Stimulated activated CD8-positive, alpha-beta memory T cell treated with anti-CD3 and anti-CD28 coated beads, Interleukin-7, amount 100 ng/mL, for 4 hours (primary cell): ENCODE measurements at places on chromosomes 1 and 21.

DNA sequence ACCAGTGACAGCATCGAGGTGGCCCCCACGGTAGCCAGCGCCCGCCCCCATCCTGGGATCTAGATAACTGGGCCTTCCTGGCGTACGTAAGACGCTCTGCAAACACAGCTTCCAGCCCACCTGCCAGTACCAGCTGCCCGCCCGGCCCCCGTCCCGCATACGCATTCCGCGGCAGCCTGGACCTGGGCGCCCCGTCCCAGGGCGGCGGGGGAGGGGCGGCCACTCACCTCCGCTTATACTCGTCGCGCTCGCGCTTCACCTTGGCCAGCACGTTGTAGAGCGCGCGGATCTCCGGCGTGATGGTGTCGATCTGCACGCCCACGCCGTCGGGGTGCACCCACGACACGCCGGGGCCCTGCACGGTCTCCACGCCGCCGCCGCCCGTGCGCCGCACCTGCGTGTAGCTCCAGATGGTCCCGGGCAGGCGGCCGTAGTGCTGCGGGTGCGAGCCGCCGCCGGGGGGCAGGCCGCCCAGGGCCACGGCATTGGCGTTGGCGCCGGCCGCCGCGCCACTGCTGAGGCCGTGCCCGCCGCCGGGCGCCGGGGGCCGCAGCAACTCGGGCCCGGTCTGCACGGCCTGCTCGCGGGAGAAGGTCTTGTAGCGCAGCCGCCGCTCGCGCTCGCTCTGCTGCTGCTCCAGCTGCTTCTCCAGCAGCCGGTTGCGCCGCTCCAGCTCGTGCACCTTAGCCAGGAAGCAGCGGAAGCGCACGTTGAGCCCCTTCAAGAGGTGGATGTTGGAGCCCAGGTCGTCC, 859 bp downstream of the IFFO2 start:
- peak; percentile 41 for DNase-seq

DNA sequence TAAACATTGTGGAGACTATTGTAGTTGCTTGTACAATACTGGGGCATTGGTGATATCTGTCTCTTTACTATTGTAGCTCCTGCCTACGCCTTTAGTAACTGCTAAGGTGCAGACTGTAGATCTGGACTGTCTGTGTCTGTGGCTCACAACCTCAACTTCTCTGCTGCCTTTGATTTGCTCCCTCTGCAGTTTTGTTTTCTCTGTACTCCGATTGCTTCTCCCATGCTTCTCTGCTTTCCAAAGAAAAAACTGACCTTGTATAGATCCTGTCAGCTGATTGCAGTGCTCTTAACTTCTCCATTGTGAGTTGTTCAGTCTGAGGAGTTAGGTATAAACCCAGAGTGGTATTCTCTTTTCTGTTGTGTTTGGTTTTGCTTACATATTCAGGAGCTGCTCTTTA, 15.3 kb downstream of the MAGI3 start:
- no peak for DNase-seq

- DNase-seq = peak; percentile 61
Observed at GRCh38 chr1:1020415-1021009, 592 bp downstream of the AGRN start.

DNA sequence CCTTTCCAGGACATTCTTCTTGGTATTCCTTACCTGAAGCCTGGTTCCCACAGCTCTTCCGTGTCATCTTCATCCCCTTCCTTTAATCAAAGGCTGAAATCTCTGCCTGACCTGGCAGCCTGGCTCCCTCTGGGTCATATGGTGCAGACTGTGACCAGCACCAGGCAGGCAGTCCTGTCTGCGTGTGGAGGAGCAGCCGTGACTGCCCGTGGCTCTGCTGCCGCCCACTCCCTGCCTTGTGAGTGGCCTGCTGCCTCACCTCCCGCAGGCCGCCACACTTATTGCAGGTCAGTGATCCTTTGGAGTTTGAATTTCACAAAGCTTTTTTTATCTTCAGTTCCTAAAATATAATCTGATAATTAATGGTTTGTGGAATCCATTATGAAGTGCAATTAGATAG, 36.2 kb upstream of the EPHA8 start:
- no peak for DNase-seq

GRCh38 chr1:113683384-113684152, 75.7 kb downstream of the PHTF1 start:
- DNase-seq = no peak

DNA sequence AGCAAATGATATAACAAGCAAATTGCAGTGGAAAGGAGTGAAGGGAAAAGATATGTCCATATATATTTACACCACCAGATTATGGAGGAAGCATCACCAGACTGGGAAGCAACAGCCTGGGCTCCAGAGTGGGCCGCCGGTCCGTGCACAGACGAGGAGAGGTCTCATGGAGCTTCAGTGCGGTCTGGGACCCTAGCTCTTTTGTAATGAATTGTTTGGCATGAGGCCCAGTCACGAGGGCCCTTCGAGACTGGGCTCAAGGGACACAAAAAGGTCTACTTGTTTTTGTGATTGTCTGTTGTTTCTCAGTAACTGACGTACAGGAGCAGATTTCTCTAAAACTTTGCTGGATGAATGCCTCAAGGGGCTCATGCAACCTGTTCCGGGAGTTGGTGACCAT, 12.9 kb upstream of the STUM start:
- DNase-seq = no peak

DNA sequence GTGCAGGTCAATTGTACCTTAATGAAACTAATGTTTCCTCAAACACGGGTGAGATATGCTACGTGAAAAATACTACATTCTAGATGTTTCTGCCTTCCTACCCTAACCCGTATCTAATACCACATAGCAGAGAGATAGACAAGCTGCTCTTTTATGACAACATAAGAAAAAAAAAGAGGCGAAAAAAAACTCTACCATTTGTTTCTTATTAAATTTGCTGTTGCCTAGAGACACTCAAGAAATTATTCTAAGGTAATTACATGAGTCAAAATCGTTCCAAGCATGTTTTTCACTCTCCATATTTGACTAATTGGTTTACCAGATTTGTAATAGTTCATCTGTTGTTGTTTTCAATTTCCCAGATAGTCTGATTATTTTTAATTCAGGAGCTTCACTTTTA, 27.4 kb downstream of the PALMD start:
- no peak for DNase-seq

GRCh38 chr21:36145259-36145658, 10.4 kb downstream of the CBR3 start:
- no peak for DNase-seq

GRCh38 chr1:109258481-109259466, 9.4 kb downstream of the CELSR2 start:
- no peak for DNase-seq

DNA sequence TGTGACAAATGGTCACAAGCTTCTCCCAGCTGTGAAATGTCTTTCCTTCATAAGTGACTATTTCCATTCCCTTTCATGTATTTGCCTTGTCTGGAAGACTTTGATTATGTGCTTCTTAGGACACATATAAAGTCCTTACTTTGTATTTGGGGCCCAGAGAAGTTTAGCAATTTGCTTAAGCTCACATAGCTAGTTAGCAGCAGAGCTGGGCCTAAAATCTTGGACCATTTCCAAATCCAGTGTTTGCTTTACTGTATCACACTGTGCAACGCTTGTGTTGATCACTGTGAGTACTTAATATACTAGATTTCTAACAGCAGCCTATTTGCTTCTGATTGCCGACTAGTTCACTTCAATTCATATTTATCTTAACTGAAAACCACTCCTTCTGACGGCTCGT, 2.2 kb upstream of the KCNA3 start:
- no peak for DNase-seq

GRCh38 chr1:155455588-155456195, 106.9 kb downstream of the ASH1L start:
- no peak for DNase-seq

DNA sequence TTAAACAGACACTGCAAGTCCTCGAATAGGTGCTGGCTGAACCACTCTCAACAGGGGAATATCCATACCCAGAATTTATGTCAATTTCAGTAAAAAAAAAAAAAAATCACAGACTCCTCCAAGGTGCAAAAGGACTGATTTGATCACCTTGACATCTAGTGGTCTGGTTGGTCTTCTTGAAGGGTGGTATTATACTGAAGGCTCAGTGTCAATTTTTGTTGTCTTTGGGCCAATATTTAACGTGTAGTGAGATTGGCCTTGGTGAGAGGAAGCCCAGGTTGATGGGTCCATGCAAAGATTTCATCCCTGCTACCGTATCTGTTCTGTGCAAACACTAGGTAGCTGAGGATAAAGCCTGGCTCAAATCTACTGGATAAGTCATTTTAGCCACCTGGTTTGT, 4.0 kb upstream of the GBP5 start:
- DNase-seq = no peak

- no peak for DNase-seq
Observed at GRCh38 chr1:54017979-54018378, at the start of gene LDLRAD1. TSS of gene LDLRAD1 (minus strand) at chr1:54018186. CDS start at chr1:54018112, 74 bp downstream.
